Stimulated activated naive B cell treated with anti-CD40 and anti-IgM and Interleukin-4, amounts not matched to agents 10 μg/mL and 1 μg/mL and 100 μg/mL, for 72 hours (primary cell): ENCODE measurements at places on chromosomes 6 and 20.
A peak's percentile ranks its signal among the peaks of the same experiment; 100 is the strongest.

- H3K4me1 ChIP-seq, result peaks cover 26% of the 10 kb centered on the region
- H3K27me3 ChIP-seq, result peaks cover 5% of the 10 kb centered on the region
- no peak for DNase-seq
- no peak overlapping the region for H3K4me3 ChIP-seq
Observed at GRCh38 chr20:22368235-22368634, 216.1 kb downstream of the FOXA2 start.

GRCh38 chr20:7226156-7226555 is 458.7 kb downstream of the BMP2 start:
- no peaks in the 10 kb centered on the region for H3K27me3 ChIP-seq
- no peak overlapping the region for H3K4me3 ChIP-seq
- no peak for DNase-seq
- no peaks in the 10 kb centered on the region for H3K4me1 ChIP-seq

DNA sequence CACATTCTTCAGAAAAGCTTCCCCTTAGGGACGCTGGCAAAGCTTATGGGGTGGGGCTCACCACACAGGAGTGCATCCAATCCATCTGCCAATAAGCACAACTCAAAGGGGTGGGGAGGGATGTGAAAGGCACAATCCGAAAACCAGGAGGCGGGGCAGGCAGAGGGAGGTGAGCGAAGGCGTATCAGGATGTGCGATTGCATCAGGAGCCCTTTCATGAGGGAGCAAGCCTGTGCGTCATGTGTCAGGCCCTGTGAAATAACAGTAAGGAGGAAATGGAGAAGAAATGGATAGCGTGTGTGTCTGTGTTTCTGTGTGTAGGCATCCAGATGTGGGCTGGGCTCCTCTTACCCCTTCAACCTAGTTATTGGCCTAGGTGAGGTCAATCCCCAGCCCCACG is 382.4 kb upstream of the CDH4 start:
- H3K27me3 ChIP-seq, result no peaks in the 10 kb centered on the region
- H3K36me3 ChIP-seq, result no peaks in the 10 kb centered on the region
- no peak for DNase-seq
- no peak overlapping the region for H3K27ac ChIP-seq

- H3K4me1 ChIP-seq, result no peaks in the 10 kb centered on the region
- no peak for DNase-seq
- no peaks in the 10 kb centered on the region for H3K27me3 ChIP-seq
- no peak overlapping the region for H3K4me3 ChIP-seq
- no peak overlapping the region for H3K27ac ChIP-seq
- no peaks in the 10 kb centered on the region for H3K36me3 ChIP-seq
Observed at GRCh38 chr6:8944548-8944947, 509.2 kb upstream of the SLC35B3 start.

- no peaks in the 10 kb centered on the region for H3K27me3 ChIP-seq
- DNase-seq, result no peak
- H3K36me3 ChIP-seq, result no peaks in the 10 kb centered on the region
Observed at GRCh38 chr6:116291701-116292396, 12.1 kb upstream of the TSPYL1 start.

DNA sequence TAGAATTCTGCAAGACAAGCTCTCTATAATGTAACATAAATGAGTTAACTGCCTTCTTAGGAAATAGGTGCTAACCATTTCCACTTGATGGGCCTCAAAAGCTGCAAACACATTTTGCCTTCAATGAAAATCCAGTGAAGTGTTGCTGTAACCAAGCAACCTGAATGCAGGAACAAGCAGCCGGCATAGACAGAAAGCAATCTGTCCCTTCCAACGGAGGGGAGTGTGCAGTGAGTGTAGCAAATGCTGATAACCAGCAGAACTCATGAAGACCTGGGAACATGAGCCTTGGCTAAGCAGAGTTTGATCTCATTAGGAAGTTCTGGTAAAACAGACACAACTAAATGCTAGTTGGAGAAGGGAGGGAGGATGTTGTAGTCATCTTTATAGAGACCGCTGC is 697.8 kb downstream of the KIF16B start:
- H3K36me3 ChIP-seq, result peaks cover 2% of the 10 kb centered on the region
- H3K27ac ChIP-seq, result peak overlapping the region; percentile 95
- no peaks in the 10 kb centered on the region for H3K27me3 ChIP-seq
- H3K4me3 ChIP-seq, result no peak overlapping the region
- DNase-seq, result peak; percentile 24

- no peak overlapping the region for H3K4me3 ChIP-seq
- H3K36me3 ChIP-seq, result no peaks in the 10 kb centered on the region
- peaks cover 36% of the 10 kb centered on the region for H3K27me3 ChIP-seq
- no peak overlapping the region for H3K27ac ChIP-seq
Observed at GRCh38 chr6:167719920-167720319, 106.8 kb upstream of the AFDN start.

DNA sequence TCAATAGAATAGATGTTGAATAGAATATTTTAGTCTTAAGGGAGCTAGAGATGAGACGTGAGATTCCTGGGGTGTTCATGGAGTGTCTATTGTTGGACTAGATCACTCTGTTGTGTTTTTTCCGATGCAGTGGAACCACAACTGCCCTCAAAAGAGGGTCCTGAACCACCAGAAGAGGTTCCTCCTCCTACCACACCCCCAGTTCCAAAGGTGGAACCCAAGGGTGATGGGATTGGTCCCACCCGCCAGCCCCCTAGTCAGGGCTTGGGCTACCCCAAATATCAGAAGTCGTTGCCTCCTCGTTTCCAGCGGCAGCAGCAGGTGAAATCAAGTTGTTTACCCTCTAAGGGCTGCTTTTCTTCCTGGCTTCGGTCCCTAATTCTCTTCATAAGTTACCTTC is 8.5 kb downstream of the PRRC2A start:
- peaks cover 14% of the 10 kb centered on the region for H3K4me1 ChIP-seq
- H3K36me3 ChIP-seq, result peaks cover 70% of the 10 kb centered on the region
- no peak overlapping the region for H3K4me3 ChIP-seq
- no peaks in the 10 kb centered on the region for H3K27me3 ChIP-seq

GRCh38 chr20:10769700-10770099 is 95.9 kb upstream of the JAG1 start:
- no peaks in the 10 kb centered on the region for H3K36me3 ChIP-seq
- peaks cover 6% of the 10 kb centered on the region for H3K27me3 ChIP-seq
- H3K4me1 ChIP-seq, result no peaks in the 10 kb centered on the region
- no peak overlapping the region for H3K27ac ChIP-seq
- no peak for DNase-seq

- peak overlapping the region; percentile 51 for H3K4me3 ChIP-seq
- DNase-seq, result peak; percentile 76
- peaks cover 81% of the 10 kb centered on the region for H3K4me1 ChIP-seq
- peak overlapping the region; percentile 99 for H3K27ac ChIP-seq
- peaks cover 14% of the 10 kb centered on the region for H3K36me3 ChIP-seq
Observed at GRCh38 chr20:50819349-50819748, 24.5 kb downstream of the BCAS4 start.

- peak overlapping the region; percentile 100 for H3K27ac ChIP-seq
- H3K27me3 ChIP-seq, result no peaks in the 10 kb centered on the region
- peaks cover 4% of the 10 kb centered on the region for H3K36me3 ChIP-seq
- DNase-seq, result no peak
- peaks cover 19% of the 10 kb centered on the region for H3K4me1 ChIP-seq
Observed at GRCh38 chr6:100881707-100882040, 545 bp upstream of the ASCC3 start.

DNA sequence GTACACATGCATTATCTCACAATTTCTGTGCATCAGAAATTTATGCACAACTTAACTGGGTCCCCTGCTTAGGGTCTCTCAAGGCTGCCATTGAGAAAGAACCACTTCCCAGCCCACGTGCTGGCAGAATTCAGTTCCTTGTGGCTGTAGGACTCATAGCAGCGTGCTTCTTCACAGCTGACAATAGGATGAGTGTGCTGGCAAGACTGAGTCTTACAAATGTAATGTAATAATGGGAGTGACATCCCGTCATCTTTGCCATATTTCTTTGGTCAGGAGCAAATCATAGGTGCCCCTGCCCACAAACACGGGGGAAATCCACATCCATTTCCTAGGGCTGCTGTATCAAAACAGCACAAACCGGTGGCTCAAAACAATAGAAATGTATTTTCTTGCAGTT is 77.4 kb downstream of the FIG4 start:
- peaks cover 48% of the 10 kb centered on the region for H3K4me1 ChIP-seq
- H3K4me3 ChIP-seq, result no peak overlapping the region
- H3K27me3 ChIP-seq, result no peaks in the 10 kb centered on the region
- peaks cover 49% of the 10 kb centered on the region for H3K36me3 ChIP-seq

- H3K36me3 ChIP-seq, result no peaks in the 10 kb centered on the region
- H3K4me1 ChIP-seq, result no peaks in the 10 kb centered on the region
- no peak for DNase-seq
- H3K4me3 ChIP-seq, result no peak overlapping the region
- H3K27me3 ChIP-seq, result peaks cover 11% of the 10 kb centered on the region
- no peak overlapping the region for H3K27ac ChIP-seq
Observed at GRCh38 chr6:133187657-133188453, 53.3 kb upstream of the EYA4 start.

DNA sequence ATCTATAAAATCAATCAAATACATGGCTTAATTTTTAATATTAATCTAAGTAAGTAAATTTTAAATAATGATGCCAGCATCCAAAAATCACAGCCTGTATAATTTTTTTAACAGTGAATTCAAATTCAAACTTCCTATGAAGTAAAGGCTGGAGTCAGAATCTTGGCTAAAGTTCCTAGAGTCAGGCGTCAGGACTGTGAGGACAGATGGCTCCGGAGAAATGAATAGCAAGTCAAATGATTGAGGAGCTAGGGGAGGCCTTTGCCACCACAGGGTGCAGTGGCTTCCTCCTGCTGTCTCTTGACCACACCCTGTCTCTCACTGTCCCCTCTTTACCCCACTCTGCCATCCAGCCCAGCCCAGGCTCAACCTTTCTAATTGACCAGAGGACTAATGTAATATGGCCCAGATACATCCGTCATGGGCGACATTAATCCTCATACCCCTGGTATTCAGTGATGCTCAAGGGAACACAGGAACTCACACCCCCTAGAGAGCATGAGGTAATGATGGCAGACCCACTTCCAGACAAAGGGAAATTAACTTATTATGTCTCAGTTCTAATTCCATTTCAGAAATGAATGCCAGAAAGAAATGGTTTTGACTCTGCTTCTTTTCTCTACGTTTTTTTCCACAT is 53.4 kb downstream of the OPRM1 start:
- no peak overlapping the region for H3K4me3 ChIP-seq
- H3K27me3 ChIP-seq, result no peaks in the 10 kb centered on the region
- no peaks in the 10 kb centered on the region for H3K36me3 ChIP-seq
- no peaks in the 10 kb centered on the region for H3K4me1 ChIP-seq

GRCh38 chr20:58891718-58892140 is 39.2 kb downstream of the GNAS start:
- H3K36me3 ChIP-seq, result peaks cover 33% of the 10 kb centered on the region
- peaks cover 33% of the 10 kb centered on the region for H3K4me1 ChIP-seq
- peak overlapping the region; percentile 100 for H3K27ac ChIP-seq
- H3K4me3 ChIP-seq, result peak overlapping the region; percentile 97
- DNase-seq, result no peak

GRCh38 chr6:63565058-63565726 is 7.1 kb upstream of the LOC128125822 start:
- no peak overlapping the region for H3K4me3 ChIP-seq
- H3K36me3 ChIP-seq, result no peaks in the 10 kb centered on the region
- no peak overlapping the region for H3K27ac ChIP-seq
- peaks cover 4% of the 10 kb centered on the region for H3K27me3 ChIP-seq
- no peak for DNase-seq

DNA sequence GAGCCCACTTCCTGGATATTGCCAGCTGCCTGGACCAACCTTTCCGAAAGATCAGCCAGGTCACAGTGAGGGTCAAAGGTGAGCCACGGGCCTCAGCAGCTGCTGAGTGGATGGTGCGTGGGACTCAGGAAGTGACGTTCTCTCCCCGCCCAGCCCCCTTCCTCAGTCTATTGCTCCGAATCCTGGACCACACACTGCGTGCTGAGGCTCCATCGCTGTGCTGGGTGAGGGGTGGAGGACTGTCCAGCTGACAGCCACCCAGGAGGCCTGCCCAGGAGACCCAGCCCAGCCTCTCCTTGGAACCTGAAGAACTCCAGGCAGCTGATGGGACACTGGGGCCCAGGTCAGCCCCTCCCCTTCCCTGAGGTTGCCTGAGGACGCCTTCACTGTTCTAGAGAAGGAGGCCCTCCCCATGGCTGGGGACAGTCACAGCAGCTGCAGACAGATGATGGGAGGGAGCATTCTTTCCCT is 94.4 kb upstream of the CD93 start:
- no peaks in the 10 kb centered on the region for H3K4me1 ChIP-seq
- H3K4me3 ChIP-seq, result no peak overlapping the region
- H3K36me3 ChIP-seq, result no peaks in the 10 kb centered on the region

DNA sequence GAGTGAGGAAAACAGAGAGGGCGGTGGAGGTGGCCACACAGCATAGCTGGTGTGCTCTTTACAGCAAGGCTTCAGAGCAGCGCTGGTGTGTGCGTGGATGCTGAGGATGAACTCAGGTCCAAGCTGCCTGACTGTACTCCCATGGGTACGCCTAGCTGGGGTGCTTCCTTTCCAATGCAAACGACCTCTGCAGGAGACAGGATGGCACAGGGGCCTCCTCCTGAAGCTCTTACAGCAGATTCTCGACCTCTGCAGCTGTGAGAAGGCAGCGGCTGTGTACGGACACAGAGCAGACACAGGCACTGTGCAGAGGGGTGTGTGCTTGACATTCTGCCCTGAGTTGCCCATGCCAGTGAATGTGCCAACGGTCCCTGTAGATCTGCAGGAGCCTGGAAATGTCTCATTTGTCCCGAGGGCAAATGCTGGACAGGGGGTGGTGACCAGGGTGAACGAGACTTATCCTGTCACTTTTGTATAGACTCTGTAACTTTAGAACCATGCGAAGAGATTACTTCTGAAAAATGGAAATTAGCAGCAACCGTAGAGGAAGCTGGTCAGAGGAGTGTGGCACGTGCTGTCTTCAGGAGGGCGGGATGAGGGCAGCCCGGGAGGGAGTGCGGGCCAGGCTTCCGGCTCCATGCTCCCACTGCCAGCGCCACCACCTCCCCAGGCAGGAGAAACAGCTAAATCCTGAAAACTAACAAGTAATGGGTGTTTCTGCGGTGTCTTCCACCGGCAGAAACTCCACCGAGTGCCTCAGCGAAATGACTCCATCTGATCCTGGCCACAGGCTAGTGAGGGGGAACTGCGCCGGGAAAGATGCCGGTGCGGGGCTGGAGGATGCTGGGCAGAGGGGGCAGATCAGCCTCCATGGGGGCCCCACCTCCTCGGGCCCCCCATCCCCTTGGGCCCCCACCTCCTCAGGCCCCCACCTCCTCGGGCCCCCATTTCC is 120.9 kb upstream of the RPS6KA2 start:
- H3K4me3 ChIP-seq, result no peak overlapping the region
- no peak for DNase-seq
- H3K27me3 ChIP-seq, result peaks cover 21% of the 10 kb centered on the region
- no peak overlapping the region for H3K27ac ChIP-seq
- no peaks in the 10 kb centered on the region for H3K36me3 ChIP-seq

GRCh38 chr6:131003488-131004386 is 59.3 kb downstream of the EPB41L2 start:
- peaks cover 22% of the 10 kb centered on the region for H3K36me3 ChIP-seq
- no peaks in the 10 kb centered on the region for H3K27me3 ChIP-seq
- H3K27ac ChIP-seq, result no peak overlapping the region
- peaks cover 61% of the 10 kb centered on the region for H3K4me1 ChIP-seq
- H3K4me3 ChIP-seq, result no peak overlapping the region
- no peak for DNase-seq

- H3K4me1 ChIP-seq, result no peaks in the 10 kb centered on the region
- no peak overlapping the region for H3K27ac ChIP-seq
- no peaks in the 10 kb centered on the region for H3K36me3 ChIP-seq
- no peak for DNase-seq
Observed at GRCh38 chr20:14921513-14921912, 584.1 kb upstream of the FLRT3 start.
